ENCODE measurements at places on chromosomes 4 and X. TPM values are rescaled to one million over a fixed set of nuclear protein-coding genes. Genes with fewer than 3 reads are reported as not detected.

The DACH2 gene
- not detected for total RNA-seq

The ANOS1 gene
- 7.2 TPM for total RNA-seq

The SRPX gene
- total RNA-seq = 7.1 TPM

The SSX2 gene
- 0.32 TPM for total RNA-seq

The SOD3 gene
- total RNA-seq = 112 TPM

The POF1B gene
- total RNA-seq = not detected

- DNase-seq = no peak
These were observed 78.0 kb upstream of the PRKX start for GRCh38 chrX:3791449-3791848.

GRCh38 chrX:48919360-48919841, 577 bp upstream of the PIM2 start:
- DNase-seq = no peak

- no peak for DNase-seq
These were observed 148.1 kb downstream of the TRIML1 start for GRCh38 chr4:188287169-188287894.

DNA sequence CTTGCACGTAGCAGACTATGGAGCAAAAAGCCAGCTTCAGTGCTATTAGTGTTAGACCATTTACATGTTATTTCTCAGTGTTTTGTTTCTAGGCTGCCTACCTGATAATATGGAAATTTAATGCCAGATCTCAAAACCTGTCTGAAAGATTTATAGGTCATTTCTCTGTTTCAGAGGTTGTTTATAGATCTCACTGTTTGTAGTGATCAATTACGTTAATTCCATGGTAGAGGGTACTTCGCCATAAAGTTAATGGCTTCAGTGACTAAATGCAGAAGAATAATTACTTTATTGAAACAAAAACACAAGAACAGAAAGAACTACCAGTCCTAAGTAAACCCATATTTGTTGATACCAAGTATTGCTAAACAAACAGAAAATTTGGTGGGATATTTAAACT, 420.8 kb downstream of the ARHGAP24 start:
- DNase-seq = no peak

DNA sequence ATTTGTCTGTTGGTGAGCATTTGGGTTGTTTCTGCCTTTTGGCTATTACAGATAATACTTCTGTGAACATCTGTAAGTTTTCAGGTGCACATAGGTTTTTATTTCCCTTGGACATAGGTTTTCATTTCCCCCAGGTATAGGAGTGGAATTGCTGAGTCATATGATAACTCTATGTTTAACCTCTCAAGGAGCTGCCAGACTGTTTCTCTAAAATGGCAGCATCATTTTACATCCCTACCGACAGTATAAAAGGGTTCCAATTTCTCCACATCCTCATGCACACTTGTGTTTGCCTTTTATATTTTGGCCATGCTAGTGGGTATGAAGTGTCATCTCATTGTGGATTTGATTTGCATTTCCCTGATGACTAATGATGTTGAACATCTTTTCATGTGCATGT, 53.5 kb downstream of the TMEM164 start:
- peak; percentile 13 for DNase-seq

- no peak for DNase-seq
These were observed at the start of gene SHOX for GRCh38 chrX:630612-631496. SHOX (plus strand) TSS chrX:630791; CDS start chrX:630898, 107 bp downstream.

GRCh38 chrX:109857584-109858228, 124.6 kb upstream of the ACSL4 start:
- DNase-seq = no peak

GRCh38 chr4:140044337-140044902, 109.6 kb downstream of the MAML3 start:
- no peak for DNase-seq

- no peak for DNase-seq
These were observed 1905.4 kb downstream of the C4orf33 start for GRCh38 chr4:131001371-131001770.

- DNase-seq = no peak
These were observed 169.8 kb downstream of the CLCN4 start for GRCh38 chrX:10326578-10326977.

DNA sequence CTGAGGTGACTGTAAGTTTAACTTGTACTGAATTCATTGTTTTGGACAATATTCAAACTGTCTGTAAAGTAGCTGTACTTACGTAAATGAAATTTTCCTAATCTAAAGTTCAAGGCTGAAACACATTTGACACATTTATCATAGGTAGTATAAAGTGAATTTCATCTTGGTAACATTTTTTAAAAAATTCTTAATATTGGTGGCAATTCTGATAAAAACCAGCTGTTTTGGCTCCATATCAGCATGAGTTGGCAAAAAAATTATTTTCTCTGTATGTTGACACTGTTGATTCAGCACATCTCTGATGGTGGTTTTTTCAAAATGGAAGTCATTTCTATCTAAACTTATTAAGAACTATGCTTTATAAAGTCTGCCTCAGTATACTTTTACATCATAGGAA, 30.9 kb downstream of the CXorf58 start:
- no peak for DNase-seq

DNA sequence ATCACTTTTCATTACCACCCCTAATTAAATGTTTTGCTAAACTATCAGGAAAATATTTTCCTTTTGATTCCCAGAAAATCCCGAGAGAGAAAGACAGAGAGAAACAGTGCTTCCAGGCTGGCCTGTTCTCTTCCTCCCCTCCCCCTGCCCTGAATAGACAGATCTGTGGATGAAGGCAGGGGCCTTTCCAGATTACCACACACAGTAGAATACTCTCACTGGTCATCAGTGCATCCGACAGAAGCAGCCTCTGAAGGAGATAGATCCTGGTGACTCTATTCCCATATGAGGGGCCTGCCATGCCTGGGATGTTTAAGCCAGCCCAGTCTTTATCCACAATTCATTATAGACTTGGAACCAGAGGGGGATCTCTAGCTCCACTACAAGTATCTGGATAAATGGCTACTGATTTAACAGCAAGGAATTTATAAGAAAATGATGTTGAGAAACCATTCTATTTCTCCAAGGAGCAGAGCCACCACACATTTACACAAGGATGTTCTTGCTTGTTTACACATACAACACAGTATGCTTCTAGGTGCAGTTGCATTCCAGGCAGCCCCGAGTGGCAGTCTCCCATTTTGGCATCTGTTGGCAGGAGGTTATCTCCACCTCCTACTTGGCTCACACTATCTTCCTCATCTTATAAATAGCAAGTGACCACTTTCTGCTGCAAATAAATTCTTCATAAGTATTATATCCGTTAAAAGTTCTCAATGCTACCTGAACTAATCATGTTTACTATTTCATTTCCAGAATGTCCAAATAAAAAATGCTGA, 115.8 kb downstream of the HS6ST2 start:
- no peak for DNase-seq

GRCh38 chr4:5970381-5971077, 47.7 kb downstream of the C4orf50 start:
- no peak for DNase-seq

DNA sequence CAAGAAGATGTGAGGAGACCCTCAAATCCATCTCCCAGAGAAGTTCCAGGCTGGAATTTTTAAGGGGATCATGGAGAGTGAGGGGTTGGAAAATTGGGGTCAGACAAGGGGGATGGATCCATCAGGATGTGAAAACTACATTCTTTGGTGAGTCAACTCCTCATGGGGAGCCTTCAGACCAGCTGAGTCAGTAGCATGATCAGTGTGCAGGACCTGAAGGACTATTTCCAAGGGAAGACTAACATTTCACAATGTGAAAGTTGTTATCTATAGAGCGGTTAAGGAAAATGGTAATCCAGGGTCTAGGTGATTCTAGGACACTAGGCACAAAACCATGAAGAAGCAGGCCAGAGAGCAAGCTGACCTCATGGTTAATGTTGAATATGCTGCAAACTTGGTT, 38.6 kb upstream of the CEP135 start:
- no peak for DNase-seq

DNA sequence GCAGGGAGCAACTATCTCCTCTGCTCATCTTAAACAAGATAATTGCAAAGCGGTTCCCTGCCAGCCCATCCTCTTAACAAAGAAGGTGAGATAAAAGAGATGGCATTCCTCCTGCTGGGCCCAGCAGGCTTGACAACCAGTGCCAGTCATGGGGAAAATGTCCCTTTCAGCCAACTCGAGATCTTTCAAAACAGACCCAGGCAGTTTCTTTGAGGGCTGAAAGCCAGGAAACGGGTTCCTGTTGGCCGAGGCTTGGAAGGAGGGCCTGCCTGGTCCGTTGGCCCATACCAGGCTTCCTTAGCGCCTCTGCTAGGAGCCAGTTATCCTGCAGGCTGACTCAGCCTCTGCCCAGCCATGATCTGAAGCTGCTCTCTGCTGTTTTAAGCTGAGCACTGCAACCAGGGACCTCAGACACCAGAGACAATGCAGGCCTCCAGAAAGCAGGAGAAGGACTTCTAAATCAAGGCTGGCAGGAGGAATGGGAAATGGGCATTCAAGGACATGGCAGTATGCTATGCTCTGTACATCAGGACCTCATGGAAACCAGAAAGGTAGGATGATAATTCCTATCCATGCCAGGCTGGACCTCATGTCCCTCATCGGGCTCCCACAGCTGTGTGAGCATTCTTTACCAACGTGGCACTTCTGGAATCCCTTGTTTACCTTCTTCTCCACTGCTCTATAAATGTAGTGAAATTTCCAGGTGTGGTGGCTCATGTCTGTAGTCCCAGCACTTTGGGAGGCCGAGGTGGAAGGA, 42.4 kb upstream of the SLC2A9 start:
- DNase-seq = peak; percentile 66

DNA sequence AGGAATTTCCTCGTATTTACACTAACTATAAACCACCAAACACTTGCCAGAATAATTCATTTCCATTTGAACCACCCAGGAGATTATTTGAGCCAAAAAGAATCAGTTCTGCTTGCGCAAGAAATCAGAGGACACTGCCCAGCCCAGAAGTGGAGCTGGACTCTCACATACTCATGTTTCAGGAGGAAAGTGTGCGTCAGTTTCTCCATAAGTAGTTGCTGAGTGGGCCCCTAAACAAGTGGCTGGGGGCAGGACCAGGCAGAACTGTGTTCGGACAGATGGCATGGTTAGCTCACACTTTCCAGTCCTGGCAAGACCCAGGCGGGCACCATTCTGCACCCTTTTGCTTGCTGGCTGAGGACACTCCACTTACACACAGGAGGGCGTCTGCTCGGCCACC, 38.8 kb downstream of the BTC start:
- DNase-seq = no peak

GRCh38 chrX:15674514-15674840, 9.9 kb upstream of the CLTRN start:
- DNase-seq = no peak

GRCh38 chrX:125505207-125505606, 185.5 kb downstream of the TEX13C start:
- DNase-seq = no peak

GRCh38 chr4:24792552-24792951, 2.8 kb upstream of the SOD3 start:
- DNase-seq = no peak

- no peak for DNase-seq
These were observed 5.7 kb upstream of the PLCXD1 start for GRCh38 chrX:275476-275966.

DNA sequence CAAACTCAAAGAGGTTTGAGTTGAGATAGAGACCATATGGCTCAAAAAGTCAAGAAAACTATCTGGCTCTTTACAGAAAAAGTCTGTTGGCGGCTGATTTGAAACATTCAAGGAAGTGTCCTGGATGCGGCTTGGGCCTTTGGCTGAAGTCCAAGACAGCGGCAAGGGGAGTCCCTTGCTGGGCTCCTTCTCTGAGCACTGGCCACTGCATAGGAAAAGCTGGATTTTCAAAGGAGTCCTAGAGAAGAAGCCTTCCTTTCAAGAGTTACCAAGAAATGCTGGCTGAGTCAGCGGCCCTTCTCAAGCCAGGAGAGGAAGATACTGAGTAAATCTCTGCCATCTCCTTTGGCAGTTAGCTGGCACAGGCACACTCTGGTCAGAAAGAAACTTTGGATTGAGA, 12.1 kb downstream of the APLN start:
- DNase-seq = no peak

GRCh38 chr4:153684971-153685371, 891 bp downstream of the TLR2 start:
- DNase-seq = no peak

GRCh38 chrX:130975947-130976346, 72.9 kb upstream of the ENOX2 start:
- DNase-seq = peak; percentile 18

- peak; percentile 66 for DNase-seq
These were observed 555.9 kb upstream of the DIPK2B start for GRCh38 chrX:45756557-45756956.
